ENCODE measurements at places on chromosomes 5 and 9.

DNA sequence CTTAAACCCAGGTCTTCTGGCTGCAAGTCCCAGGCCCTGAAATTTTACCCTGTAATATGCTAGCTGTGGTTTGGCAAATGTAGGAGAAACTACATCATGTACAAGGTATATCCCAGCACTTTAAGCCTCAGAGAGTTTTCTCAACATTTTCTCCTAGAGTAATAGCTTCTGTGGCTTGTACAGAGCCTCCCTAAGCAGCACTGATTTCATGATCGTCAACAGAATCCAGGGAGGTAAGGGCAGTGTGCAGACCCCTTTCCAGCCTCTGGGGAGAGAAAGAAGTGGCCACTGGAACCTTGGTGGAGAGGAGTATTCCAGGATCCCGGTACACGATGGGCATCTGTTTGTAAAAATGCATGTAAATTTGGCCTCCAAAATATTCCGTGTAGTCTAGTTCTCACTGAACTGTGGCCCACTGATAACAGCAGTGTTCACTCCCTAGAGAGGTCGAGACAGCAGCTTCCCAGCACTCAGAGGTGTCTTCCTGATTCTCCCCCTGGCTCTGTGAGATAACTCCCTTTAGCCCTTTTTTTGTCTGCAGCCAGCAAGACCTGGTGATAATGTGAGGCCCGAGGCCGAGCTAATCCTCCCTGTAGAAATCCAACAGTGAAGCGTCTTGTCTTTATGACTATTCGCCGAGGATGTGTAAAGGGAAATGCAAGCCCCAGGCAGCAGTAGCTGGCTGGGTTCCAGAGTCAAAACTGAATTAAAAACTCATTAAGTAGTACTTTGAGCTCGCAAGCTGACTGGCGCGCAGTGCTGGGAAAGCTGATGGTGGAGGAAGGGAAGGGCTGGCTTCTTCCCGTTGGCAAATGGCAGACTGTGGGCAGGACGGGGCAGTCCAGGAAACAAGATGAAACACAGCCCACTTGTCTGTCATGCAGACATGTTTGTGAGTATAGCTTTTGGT, 59.0 kb downstream of the MAP1B start:
- DNase-seq, result no peak

GRCh38 chr5:115209279-115209678, 39.6 kb upstream of the TRIM36 start:
- peak; percentile 25 for DNase-seq

- no peak for DNase-seq
Observed at GRCh38 chr9:130944510-130945058, 5.5 kb upstream of the FIBCD1 start.

- DNase-seq, result no peak
Observed at GRCh38 chr5:132234684-132235062, 7.0 kb upstream of the P4HA2 start.

DNA sequence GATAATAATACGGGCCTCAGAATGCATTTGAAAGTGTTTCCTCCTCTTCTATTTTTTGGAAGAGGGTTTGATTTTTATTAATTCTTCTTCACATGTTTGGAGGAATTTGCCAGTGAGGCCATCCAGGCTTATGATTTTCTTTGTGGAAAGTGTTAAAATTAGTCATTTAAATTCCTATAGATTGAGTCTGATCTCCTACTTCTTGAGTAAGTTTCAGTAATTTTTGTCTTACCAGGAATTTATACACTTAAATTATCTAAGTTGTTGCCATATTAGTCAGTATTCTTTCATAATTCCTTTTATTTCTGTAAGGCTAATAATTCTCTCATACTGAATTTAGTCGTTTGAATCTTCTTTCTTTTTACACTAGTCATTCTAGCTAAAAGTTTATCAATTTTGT, 25.2 kb upstream of the HAPLN1 start:
- DNase-seq, result no peak

- no peak for DNase-seq
Observed at GRCh38 chr9:8685825-8686224, 886.2 kb upstream of the DMAC1 start.

GRCh38 chr9:98989036-98990000, 45.6 kb downstream of the COL15A1 start:
- no peak for DNase-seq

- no peak for DNase-seq
Observed at GRCh38 chr9:36161187-36161586, 8.0 kb upstream of the CCIN start.

- no peak for DNase-seq
Observed at GRCh38 chr9:98986866-98987651, 43.4 kb downstream of the COL15A1 start.

- DNase-seq, result no peak
Observed at GRCh38 chr5:83877911-83878706, 157.5 kb upstream of the HAPLN1 start.

DNA sequence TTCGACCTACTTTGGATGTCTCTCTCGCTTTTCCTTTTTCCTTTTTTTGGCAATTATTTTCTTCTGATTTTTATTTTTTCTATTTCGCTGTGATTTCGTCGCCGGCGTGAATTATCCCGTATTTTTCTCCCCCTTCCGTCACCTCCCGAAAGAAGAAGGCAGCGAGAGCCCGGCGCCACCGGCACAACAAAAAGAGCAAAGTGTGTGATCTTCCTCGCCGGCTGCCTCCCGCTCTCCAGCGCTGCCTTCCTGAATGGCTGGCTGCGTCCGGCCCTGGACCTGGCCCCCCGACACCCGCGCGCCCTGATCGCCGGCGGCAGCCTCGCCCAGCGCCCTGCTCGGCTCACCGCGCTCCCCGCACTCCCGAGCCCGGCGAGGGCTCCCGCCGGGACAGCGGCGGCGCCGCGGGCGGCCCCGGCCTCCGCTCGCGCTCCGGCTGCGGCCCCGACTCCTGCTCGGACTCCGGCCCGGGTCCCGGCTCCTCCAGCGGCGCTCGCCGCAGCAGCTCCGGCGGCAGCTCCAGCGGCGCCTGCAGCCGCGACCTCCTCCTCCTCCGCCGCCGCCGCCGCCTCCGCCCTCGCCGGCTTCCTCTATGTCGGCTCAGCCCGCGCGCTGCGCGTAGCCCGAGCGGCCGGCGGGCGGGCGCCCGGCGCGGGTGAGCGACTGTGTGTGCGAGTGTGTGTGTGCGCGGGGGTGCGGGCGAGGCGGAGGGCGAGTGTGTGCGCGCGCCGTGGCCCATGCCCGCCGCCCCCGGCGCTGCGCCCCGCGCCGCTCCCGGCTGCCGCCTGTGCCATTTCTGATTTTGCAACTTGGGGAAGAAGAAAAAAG, 960 bp downstream of the NR2F1 start:
- DNase-seq, result no peak

DNA sequence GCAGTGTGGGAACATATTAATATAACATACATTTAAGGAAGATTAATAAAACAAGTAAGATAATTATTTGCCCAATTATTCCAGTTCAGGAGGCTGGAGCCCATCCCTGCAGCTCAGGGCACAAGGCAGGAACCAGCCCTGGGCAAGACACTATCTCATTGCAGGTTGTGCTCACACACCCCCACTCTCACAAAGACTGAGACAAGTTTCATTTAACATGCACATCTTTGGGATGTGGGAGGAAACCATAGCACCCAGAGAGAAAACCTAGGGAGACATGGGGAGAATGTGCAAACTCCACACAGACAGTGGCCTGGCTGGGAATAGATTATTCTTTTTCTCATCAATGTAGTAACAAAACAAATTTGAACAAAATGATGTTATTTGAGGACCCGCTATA, 279.1 kb downstream of the MCTP1 start:
- no peak for DNase-seq

Measured in activated CD4-positive, alpha-beta T cell treated with anti-CD3 and anti-CD28 coated beads, Interleukin-2, amount 50 U/mL, for 24 hours (primary cell).